ENCODE measurements at places on chromosomes 11 and 22.
A peak's percentile ranks its signal among the peaks of the same experiment; 100 is the strongest.

DNA sequence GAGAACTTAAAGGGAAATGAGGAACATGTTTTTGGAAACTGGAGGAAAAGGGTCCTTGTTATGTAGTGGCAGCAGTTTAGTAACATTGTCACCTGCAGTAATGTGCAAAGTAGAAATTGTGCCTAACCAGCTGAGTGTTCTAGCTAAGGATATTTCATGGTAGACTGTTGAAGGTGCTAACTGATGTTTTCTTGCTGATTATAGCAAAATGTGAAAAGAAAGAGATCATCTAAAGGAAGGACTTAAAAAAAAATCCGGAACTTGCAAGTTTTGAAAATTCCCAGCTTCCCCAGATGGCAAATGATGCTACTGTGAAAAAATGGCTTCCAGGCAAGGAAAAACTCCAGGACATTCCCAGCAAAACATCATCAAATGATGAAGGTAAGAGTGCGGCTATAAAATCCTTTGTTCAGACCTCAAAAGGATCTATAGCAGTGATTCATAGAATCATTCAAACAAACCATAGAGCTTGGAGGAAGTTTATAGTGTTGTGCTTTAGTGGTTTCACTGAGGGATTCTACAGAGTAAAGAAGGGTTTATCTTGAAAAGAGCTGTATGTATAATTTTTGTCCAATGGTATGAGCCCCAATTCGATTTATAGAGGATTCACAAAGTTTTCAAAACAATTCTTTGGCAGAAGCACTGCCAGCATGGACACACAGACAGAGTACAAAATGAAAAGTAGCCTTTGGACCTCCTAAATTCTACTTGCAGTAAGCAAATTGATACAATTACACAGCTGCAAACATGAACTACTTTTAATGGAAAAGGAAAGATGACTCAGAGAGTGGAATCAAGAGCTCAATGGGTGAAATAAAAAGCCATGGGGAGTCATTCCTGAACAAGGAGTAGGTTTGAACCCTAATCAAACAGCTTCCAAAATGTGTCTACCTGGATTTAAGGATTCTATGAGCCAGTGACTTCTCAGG is 4.3 kb upstream of the TRIM44 start:
- no peak for DNase-seq

- DNase-seq = no peak
These were observed 4.3 kb downstream of the COX8A start for GRCh38 chr11:63978551-63979239.

DNA sequence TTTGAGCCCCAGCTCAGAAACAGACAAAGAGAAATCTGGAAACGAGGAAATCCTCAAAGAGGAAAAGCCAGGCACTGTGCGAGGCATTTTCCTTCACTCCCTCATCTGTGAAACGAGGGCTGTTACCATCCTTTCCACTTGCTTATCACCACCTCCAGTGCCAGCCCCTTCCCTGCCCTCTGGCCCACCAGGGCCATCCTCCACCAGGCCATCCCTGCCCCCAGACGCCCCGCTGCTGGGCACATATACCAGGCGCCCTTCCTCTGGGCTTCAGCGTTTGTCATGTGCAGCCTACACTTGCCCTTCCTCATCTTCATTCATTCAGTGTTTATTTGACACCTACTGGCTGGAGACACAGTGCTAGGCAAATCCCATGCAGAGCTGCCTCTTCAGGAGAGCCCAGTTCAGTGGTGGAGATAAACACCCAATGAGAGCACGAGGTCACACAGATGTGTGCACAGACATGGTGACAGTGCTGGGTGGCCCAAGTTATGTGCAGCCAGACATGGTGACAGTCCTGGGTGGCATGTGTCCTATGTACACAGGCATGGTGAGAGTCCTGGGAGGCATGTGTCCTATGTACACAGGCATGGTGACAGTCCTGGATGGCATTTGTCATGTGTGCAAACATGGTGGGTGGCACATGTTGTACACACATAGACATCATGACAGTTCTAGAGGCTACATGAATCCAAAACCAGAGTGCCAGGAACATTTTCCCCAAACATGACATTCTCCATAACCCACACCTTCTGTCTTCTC is 9.7 kb downstream of the SPTBN2 start:
- DNase-seq = no peak

DNA sequence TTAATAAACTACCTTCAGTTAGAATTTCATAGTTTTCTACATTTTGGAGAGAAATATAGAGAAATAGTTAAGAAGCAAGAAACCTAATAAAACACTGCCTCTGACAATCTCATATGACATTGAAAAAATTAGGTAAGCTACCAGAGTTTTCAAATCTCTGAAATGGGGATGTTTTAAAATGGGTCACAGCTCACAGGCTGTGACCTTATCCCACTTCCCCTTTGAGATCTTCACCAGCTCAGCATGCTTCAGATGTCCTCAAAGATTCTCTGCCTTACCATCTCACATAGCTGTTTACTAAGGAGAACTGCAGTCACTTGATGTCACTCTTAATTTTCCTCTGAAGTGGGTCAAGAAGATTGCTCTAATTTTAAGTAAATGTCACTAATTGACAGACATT is 717.8 kb downstream of the JRKL start:
- no peak for DNase-seq

- no peak for DNase-seq
These were observed 164.6 kb downstream of the IGLL1 start for GRCh38 chr22:23415490-23415851.

DNA sequence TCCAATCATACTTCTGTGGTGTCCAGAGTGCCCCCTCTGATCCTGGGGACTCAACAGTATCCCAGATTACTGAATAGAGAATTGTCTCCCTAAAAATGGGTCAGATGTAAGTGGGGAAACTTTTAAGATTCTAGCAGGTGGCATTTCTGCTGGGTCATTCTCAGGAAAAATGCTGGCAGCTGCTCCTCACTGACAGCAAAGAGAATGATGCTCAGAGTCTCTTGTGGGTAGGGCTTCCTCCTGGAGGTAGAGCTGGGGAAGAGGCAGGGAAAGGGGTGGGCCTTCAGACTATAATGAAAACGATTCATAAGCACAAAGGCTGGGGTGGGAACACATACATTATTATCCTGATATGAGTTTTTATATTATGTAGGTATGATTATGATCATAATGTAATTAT is 647.2 kb downstream of the NELL1 start:
- DNase-seq = no peak

GRCh38 chr11:8832571-8833260 is 78.3 kb upstream of the AKIP1 start:
- DNase-seq = peak; percentile 73

GRCh38 chr11:123301013-123301591 is 106.1 kb upstream of the CLMP start:
- no peak for DNase-seq

- no peak for DNase-seq
These were observed 7.5 kb downstream of the P2RX3 start for GRCh38 chr11:57345555-57346211.

- peak; percentile 4 for DNase-seq
These were observed 15.6 kb downstream of the LRRC32 start for GRCh38 chr11:76654980-76655379.

DNA sequence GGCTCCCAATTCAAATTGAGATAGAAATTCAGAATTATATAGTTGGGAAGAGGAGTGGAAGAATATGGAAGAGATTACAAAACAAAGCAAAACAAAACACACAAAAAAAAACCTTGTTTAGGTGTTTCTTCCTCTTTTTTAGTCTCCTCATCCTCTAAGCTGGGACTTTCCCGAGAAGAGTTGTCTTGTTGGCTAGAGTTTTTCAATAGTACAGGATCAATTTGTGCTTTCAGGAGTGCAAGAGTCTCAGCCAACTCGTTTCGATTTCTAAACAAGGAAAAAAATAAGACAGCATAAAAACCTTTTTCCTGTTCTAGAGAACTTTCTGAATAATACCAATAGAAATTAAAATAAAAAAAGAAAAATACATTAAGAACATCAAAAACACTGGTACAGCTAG is 87.8 kb upstream of the CLNS1A start:
- no peak for DNase-seq

DNA sequence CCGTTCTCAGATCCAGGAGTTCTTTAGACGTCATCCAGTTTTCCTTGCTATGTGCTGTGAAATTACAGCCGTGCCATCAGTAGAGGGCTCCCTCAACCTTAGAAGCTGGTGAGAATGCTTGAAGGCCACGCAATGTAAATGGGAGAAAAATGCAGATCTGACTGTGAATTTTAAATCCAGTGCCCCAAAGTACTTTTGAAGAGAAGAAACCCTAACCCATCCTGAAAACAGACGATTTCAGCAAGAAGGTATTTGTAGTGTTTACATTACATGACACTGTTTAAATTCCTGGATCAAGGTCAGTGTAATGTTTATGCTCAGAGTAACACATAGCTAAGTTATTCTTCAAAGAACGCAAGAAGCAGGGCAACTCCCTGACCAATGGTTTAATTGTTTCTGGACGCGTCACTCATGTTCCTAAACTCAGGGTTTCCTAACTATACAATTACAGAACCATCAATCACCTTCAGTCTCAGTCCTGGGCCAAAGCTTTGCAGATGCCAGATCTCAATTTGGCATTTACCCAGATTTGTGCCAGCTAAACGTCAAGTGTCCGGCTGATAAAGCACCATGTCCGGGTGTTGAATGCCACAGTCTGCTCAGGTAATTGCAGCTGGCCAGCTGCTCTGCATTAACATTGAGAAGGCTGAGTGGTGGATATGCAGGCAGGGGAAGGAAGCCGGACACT is 38.2 kb downstream of the ADAMTS8 start:
- DNase-seq = no peak

DNA sequence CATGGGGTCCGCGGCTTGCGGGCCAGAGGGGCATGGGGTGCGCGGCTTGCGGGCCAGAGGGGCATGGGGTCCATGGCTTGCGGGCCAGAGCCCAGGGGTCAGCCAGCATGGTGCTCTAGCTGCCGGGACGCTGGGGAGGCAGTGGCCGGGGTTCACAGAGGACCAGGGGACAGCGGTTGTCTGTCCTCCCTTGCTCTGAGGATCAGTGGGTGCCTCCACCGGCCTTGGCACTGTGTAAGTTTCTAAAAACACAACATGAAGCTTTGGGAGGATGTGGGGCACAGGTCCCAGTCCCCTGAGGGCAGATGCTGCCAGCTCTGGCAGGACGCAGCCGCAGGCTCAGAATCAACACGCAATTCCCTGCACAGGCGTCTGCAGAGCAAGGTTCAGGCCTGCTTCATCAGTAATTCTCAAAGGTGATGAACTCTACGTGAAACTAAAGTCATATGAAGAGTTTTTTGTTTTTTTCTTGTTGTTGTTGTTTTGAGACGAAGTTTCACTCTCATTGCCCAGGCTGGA is 3.0 kb downstream of the MLC1 start:
- DNase-seq = no peak

- no peak for DNase-seq
These were observed 24.8 kb upstream of the MICAL2 start for GRCh38 chr11:12085371-12086251.

DNA sequence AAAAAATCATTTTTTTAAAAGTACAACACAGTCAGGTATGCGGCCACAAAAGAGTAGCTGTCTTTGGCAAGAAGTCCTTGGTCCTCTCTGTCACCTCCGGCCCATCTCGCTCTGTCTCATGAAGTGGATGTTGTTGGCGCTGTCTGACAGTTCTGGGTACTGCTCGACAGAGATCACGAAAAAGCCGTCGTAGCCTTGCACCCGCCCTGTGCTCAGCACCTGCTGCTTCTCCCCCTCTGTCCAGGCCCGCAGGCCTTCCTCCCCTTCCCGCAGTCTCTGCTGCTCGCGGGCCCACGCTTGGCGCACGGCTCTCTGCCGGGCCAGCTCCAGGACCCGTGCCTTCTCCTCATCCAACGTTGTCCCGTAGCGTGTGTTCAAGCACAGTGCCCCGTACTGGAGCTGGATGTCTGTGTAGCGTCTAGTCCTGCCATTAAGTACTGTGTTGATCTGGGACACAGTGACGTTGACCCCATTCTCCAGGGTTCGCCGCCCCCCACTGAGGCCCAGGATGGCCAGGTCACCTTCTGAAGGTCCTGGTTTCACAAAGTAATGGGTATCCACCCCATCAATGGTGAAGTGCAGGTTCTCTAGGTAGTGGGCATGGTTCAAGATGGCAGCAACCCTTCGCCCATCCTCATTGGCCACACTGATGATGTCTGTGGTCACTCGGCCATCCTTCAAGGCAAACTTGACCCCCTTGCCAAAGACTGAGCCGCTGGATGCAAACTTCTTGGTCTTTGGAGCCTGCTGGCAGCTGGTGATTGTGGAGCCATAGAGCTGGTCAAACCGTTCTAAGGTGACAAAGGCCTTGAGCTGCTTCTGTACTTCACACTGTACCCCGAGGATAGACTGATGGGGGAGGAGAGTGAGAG is 83.5 kb upstream of the NARS2 start:
- peak; percentile 63 for DNase-seq

- no peak for DNase-seq
These were observed 2.7 kb downstream of the TMEM134 start for GRCh38 chr11:67466367-67466766.

- DNase-seq = no peak
These were observed 33.7 kb downstream of the C11orf71 start for GRCh38 chr11:114366331-114367243.

DNA sequence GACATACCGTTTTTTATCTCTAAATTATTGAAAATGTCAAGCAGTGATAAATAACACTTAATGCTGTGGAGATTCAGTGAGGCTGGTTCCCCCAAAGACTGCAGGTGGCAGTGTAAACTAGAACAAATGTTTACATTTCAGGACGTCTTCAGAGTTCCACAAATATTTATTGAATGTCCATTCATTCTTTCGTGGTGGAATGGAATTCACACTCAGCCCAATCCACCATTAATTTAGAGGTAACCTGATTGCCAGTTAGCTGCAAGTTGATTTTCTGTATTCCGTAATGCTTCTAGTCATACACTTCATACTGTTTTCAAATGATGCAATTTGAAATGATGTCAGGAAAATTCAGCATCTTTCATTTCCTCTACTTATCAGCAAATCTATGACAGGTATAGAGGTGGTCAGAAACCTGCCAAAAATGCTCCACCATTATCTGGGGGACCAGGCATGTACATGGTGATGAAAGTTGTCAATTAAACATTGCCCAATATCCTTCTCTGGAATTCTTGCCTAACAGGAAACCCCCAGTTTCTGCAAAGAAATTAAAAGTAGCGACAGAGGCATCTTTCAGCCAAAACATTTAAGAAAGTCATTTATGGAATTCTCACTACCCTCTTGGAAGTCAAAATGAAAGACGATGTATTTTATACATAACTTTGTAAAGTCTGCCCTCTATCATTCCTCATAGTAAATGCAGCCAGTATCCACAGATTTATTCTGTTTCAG is 94.3 kb upstream of the BMAL1 start:
- no peak for DNase-seq

DNA sequence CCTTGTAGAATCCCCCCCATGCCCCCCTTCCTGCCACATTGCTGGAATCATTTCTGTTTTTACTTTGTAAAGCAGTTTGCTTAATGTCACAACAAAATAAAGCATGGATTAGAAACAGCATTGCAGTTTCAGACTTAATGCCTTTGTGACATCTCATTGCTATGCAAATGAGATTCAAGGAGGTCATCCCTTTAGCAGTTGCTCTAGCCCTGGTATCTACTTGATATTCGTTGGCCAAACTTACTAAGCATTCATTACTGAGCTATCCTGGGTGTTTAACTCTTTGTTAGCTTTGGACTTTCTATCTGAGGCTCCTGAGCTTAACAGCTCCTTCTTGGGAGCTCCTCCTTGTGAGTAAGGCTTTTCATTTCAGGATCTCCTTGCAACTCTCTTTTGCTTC is 16.3 kb downstream of the FAT3 start:
- no peak for DNase-seq
